ENCODE measurements at places on chromosomes 13 and 19. TPM values are rescaled to one million over a fixed set of nuclear protein-coding genes. Genes with fewer than 3 reads are reported as not detected.
A peak's percentile ranks its signal among the peaks of the same experiment; 100 is the strongest.

MIER2 gene
- 28.4 TPM for polyA plus RNA-seq

CRX gene
- polyA plus RNA-seq, result not detected

CTU1 gene
- polyA plus RNA-seq, result 3.3 TPM

ARID3A gene
- polyA plus RNA-seq, result 23.1 TPM

TUBB4A gene
- not detected for polyA plus RNA-seq

LRRC63 gene
- polyA plus RNA-seq, result not detected

C3 gene
- polyA plus RNA-seq, result 0.36 TPM

ZNF177 gene
- 0.76 TPM for polyA plus RNA-seq

CYP2F1 gene
- not detected for polyA plus RNA-seq

PARP4 gene
- 31.7 TPM for polyA plus RNA-seq

KCNJ14 gene
- polyA plus RNA-seq, result 0.34 TPM

USHBP1 gene
- polyA plus RNA-seq, result not detected

STOML3 gene
- not detected for polyA plus RNA-seq

CYP2A6 gene
- not detected for polyA plus RNA-seq

SPRED3 gene
- 7.9 TPM for polyA plus RNA-seq

LGI4 gene
- polyA plus RNA-seq, result 0.06 TPM

- peak; percentile 78 for DNase-seq
Observed at GRCh38 chr19:13093407-13094105, 9.1 kb downstream of the LYL1 start.

DNA sequence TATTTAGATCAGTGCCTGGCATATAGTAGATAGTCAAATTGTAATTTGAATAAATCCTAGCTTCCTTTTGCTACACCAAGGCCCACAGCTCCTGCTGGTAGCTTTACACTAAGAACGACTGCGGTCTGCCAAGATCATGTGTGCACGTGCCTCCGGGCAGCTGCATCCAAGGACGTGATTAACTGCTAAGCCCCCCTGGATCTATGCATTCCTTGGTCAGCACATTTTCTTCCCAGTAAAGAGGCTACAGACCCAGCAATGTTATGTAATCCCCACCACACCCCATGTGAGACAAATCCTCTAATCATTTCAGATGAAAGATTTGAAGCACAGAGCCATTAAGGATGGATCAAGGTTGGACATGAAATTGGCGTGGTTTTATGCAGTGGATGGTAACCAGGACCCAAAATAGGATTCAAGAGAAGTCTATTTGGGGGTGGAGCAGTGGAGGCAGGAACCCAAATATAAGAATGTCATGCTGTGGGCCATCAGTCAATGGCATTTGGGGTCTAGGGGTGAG, 65.2 kb upstream of the PEG3 start:
- DNase-seq, result no peak

- peak; percentile 12 for DNase-seq
Observed at GRCh38 chr13:105410602-105411001, 1124.9 kb downstream of the EFNB2 start.

DNA sequence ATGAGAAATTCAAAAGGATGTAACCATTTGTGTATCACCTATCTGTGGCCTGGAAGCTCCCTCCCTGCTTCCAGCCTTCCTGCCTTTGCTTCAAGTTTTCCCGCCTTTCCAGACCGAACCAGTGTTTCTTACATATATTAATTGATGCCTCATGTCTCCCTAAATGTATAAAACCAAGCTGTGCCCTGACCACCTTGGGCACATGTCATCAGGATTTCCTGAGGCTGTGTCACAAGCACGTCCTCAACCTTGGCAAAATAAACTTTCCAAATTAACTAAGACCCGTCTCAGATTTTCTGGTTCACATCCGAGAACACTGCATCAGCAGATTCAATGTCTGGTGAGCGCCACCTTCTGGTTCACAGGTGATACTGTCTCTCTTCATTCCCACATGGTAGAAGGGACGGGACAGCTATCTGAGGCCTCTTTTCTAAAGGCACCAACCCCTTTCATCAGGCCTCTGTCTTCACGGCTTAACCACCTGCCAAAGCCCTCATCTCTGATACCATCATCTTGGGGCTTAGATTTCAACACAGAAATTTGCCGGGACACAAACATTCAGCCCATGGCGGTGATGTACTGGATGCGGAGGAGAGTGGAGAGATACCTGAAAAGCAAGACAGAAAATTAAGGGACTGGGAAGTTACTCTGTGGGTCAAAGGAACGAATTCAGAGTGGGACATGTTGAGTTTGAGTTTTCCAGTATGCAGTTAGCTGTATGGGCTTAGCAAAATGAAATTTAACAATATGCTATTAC, 58.7 kb upstream of the PABPC3 start:
- peak; percentile 65 for DNase-seq

DNA sequence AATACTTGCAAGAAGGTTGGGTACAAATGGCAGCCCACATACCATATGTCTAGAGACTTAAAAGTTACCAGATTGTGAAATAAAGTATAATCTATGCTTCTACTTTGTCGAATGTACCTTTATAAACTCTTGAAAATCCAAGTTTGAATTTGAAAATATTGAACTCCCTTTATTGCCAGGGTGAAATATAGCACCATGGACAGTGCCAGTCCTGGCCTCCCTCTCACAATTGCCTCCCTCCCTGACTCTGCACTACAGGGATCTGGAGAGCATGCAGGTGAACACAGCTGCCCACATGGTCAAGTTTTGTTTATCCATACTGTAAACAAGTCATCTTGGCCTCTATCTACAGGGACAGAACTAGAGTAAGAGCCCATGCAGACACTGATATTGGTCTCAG, 394.1 kb upstream of the SLITRK6 start:
- DNase-seq, result no peak

DNA sequence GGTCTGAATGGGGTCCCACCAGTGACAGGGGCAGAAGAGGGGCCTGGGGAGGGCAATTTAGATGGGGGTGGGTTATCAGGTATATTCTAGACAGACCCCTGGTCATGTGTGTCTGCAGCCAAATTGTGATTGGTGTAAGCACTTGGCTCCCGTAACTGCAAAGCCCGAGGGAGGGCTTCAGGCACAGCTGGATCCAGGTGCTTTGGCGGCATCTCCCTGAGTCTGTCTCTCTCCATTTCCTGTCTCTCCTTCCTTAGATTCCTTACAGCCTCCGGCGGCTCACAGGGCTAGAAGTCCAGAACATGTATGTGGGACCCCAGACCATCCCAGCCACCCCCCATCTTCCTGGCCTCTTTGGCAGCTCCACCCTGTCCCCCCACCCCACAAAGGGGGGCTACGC, 31.4 kb downstream of the DHX34 start:
- DNase-seq, result no peak

DNA sequence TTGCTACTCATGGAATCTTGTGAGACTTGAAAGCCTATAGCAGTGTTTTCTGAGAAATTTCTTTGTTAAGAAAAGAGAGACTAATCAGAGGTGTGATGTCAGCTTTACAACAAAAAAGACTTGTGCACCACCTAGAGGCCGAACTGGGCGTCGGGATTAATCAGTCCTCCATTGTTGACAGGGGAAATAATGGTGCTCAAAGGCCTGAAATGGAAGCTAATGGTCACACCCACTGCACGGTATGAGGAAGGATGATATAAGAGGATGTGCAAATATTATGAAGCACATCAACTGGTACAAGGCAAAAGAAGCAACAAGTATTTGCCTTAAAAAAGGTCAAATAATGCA, 480.2 kb upstream of the MIR17HG start:
- peak; percentile 27 for DNase-seq

- DNase-seq, result no peak
Observed at GRCh38 chr13:87889254-87889653, 218.1 kb downstream of the SLITRK5 start.

DNA sequence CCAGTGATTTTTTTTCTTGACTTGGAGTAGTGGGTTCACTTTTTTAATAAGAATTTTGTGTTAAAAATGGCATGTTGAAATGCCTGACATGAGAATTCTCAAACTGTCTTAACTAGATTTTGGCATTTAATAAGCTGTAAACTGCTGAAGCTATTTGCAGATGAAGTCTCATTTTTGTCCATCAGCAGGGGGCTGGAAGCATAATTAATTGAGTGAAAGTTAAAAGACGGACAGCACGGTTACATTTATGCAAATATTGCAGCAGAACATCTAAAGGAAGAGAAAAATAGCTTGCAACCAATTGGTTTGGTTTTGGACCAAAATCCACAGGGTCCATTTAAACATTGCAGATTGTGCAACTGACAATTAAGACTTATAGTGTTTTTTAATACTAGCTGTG, 837.3 kb upstream of the KLHL1 start:
- DNase-seq, result no peak

DNA sequence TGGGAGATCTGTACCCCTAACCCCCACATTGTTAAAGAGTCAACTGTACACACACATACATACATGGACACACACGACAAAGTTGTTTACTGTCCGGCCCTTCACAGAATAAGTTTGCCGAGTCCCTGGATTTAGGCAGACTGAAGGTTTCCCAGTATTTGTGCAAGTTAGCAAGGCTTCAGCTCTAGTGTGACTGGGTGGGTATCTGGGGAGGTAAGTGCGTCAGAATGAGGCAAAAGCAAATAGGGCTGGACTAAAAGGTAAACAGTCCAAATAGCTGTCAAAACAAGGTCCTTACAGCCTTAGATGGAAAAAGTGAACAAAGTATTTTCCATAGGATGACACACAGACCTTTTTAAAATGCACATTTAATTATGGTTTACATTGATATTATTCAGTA, 228.4 kb upstream of the UFM1 start:
- DNase-seq, result no peak

GRCh38 chr19:17048885-17049453, 22.4 kb upstream of the CPAMD8 start:
- no peak for DNase-seq

- DNase-seq, result no peak
Observed at GRCh38 chr13:33014291-33014690, 1.9 kb upstream of the KL start.

- DNase-seq, result no peak
Observed at GRCh38 chr19:27906081-27906480, 1306.9 kb downstream of the UQCRFS1 start.

GRCh38 chr19:53657778-53658177, 26.0 kb downstream of the DPRX start:
- DNase-seq, result no peak

DNA sequence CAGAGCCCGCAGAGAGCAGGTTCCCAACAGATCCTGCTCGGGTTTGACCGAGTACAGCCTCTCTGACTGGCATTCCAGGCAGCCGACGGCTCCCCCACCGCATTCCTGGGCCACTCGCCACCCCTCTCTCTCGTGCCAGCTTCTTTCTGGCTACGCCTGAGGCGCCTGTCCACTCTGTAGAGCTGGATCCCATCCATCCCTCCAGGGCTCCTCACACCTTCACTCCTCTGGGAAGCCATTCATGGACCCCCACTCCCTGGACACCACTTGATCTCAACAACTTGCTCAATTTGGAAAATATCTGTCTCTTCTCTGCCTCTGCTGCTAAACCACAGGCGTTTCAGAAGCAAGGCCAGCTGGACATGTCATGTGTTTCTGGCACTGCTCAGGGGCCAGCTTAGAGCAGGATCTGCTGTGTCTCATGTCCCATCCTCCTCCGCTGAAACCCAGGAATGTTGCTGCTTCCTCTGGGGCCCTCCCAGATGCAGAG, 30.6 kb upstream of the ATP1A3 start:
- peak; percentile 48 for DNase-seq

GRCh38 chr19:33954686-33955085, 158.0 kb downstream of the KCTD15 start:
- DNase-seq, result no peak

GRCh38 chr19:40191836-40192646, 815 bp downstream of the MAP3K10 start:
- DNase-seq, result peak; percentile 19

DNA sequence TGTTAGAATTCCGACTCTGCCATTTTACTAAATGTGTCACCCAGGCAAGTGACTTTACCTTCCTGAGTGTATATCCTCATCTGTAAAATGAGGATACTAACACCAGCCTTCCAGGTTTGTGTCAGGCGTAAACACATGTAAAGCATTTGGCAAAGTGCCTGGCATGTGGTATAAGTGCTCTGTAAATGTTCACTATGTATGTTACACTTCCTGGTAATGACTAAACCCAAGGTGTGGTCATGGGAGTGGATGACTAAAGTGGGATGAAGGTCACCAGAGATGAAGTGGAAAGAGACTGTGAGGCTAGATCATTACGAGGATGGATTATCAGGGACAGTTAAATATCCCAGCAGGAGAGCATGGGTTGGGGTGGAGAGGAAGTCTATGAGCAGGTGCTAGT, 25.6 kb downstream of the DEDD2 start:
- peak; percentile 84 for DNase-seq

GRCh38 chr13:41520660-41521630, 63.6 kb downstream of the RGCC start:
- no peak for DNase-seq

GRCh38 chr13:82341116-82341515, 1541.2 kb downstream of the SLITRK1 start:
- no peak for DNase-seq

- peak; percentile 71 for DNase-seq
Observed at GRCh38 chr13:33918199-33918932, 100.4 kb downstream of the RFC3 start.

DNA sequence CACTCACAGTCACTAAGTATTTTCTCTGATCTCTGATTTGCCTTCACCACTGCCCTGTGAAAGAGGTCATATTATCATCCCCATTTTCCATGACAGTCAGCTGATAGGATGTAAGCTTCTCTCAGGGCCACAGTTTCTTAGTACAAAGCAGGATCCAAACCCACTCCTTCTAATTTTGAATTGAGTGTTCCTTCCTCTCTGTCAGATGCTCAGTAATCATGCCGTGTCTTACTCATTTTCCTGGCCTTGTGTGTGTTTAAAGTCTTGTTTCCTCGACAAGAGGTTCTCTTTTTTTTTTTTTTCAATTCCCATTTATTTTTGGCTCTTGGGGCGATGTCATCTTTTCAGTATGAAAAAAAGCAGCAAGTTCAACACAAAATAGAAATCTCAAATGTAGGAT, 72.3 kb downstream of the NAA16 start:
- DNase-seq, result peak; percentile 61

DNA sequence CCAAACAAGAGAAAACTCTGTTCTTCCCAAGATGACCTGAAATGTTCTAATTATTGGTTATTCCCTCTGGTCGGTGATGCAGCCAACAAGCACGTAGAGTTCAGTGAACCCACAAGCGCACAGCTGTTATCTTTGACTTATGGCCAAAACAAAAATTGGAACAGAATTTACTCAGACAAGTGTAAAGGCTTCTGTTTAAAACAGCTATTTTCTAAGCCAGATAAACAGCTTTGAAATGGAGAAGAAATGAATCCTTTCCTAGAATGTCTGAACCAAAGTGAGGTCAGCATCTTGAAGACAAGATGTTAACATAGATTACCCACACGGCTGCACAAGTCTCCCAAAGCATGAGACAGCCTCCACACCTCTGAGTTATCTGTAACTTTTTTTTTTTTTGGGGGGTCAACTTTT, 669.2 kb downstream of the DIAPH3 start:
- peak; percentile 81 for DNase-seq

- peak; percentile 23 for DNase-seq
Observed at GRCh38 chr13:37382146-37382545, 216.4 kb downstream of the POSTN start.

- no peak for DNase-seq
Observed at GRCh38 chr19:12265921-12266704, 28.6 kb downstream of the ZNF44 start.

- no peak for DNase-seq
Observed at GRCh38 chr13:26412936-26413716, 144.4 kb upstream of the WASF3 start.
